ENCODE measurements at places on chromosomes 3 and 15.

DNA sequence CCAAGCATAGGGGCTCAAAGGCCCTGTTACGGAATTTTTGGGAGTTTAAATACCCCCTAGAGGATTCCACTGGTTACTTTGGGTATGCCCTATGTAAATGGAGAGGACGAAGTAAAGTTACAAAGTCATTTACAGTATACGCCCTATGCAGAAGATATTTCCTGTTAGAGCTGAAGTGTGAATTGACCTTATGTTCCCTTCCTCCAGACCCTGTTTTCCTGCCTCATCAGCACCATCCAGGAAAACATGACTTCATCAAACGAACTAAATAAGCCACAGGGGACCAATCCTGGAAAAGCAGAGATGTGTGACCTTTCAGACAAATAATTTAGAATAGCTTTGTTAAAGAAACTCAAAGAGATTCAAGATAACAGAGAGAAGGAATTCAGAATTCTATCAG, 177.4 kb downstream of the SQOR start:
- no peak for DNase-seq

DNA sequence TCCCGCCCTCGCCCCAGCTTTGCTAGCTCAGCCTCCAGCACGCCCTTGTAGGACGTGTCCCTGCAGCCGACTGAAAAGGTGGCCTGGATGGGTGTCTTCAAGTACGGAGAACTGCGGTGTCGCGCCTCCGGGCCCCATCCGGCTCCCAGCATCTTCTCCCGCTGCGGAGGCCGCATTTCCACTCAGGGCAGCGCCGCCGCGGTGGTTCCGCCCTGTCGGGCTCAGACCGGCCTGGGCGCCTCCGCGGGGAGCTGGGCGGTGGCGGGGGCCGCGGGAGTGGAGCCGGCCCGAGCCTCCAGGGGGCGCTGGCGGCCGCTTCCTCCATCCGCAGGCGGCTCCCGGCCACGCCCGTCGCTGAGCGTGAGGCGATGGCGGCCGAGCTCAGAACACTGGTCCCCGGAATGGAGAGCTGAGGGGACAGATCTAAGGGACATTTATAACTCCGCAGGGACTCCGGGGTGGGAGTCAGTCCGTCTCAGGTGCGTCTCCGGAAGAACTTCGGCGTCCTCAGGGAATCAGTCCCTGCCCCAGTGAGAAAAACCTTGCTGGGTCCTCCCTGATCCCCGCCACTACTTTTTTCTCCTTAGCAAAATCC, 13.6 kb upstream of the SMCO1 start:
- DNase-seq, result peak; percentile 64

GRCh38 chr15:77702211-77702957, 69.7 kb upstream of the LINGO1 start:
- DNase-seq, result peak; percentile 39

DNA sequence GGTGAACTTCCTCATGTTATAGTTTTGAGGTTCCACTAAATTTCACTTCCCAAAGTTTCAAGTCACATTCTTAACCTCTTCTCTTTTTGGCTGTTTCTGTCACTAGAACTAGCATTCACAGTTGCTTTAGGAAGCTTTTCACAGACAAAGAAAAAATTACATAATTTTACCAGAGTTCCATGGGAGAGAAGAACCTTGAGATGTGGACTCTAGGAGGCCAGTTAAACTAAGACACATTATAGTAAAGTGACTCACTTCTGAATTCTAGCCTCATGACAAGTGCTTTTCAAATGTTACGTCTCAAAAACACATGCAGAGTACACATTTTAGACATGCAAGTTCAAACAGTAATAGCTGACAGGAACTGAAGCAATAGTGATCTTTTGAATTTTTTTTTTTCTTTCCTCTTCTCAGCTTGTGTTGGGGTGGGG, 39.9 kb upstream of the LRTM1 start:
- peak; percentile 46 for DNase-seq

GRCh38 chr3:113985541-113985940, 37.7 kb downstream of the ZDHHC23 start:
- DNase-seq, result peak; percentile 2

- no peak for DNase-seq
These were observed 46.4 kb downstream of the C2CD4B start for GRCh38 chr15:62118520-62119226.

GRCh38 chr15:76517910-76518309, 181.3 kb downstream of the ISL2 start:
- DNase-seq, result no peak

- DNase-seq, result peak; percentile 16
These were observed 429 bp downstream of the PARP9 start for GRCh38 chr3:122563717-122564025.
